ENCODE measurements at places on chromosomes 16 and 17.
A peak's percentile ranks its signal among the peaks of the same experiment; 100 is the strongest.

DNA sequence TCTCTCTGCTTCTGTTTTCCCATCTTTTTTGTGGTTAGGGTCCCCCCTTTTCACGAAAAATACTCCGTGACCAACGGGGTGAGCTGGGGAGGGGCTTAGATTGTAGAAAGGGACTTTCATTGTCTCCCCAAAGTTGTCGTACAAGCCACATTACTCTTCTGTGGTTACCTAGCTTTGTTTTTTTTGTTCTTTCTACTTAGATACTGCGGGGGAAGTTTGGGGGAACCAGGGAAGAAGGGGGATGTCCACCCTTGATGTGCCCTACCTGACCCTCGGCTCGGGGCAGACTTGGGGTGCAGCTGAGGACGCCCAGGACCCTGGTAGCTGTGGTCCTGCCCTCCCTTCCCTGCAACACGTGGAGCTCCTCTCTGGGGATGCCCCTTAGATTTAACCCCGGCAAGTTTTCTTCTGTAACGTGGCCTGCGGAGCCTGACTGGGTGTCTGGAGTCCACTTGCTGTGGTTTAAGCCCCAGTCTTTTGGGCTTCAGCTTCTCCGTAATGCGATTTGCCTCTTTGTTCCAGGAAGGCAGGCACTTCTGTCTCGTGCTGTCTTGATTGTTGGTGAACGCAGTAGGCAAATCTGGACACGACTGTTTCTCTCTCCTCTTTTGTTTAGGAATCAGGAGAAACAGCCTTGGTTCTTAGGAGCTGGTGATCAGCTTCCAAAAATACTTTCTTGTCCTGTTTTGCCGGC is 892 bp downstream of the ABCC1 start:
- peak; percentile 12 for DNase-seq

- peak; percentile 39 for DNase-seq
Observed at GRCh38 chr17:42980766-42981397, 517 bp downstream of the RUNDC1 start.

DNA sequence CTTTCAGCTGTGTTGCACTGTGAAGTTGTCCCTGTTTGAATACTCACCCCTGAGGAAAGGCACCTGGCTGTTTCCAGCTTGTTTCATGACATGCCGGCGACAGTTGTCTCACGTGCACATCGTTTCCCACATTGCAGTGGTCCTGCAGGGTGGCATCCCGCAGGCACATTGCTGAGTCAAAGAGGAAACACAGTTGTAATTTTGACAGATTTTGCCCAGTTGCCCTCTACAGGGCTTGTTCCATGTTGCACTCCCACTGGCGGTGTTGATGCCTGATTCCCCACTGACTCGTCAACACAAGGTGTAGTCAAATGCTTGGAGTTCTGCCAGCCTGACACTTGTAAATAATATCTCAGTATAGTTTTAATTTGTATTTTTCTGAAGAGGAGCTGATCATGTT is 23.8 kb downstream of the EPN2 start:
- no peak for DNase-seq

- DNase-seq, result no peak
Observed at GRCh38 chr17:83103200-83103942, 24.0 kb downstream of the METRNL start.

- DNase-seq, result no peak
Observed at GRCh38 chr17:28112181-28112580, 69.7 kb downstream of the NLK start.

All from T-cell (primary cell).